WTC11 (cell line): ENCODE measurements at places on chromosomes 12 and 14. TPM values are rescaled to one million over a fixed set of nuclear protein-coding genes. Genes with fewer than 3 reads are reported as not detected.

The AMN gene
- total RNA-seq, result 2.4 to 3.0 TPM (median 2.8 TPM) in 3 replicates

GRCh38 chr14:61565836-61566536 lies 129.3 kb upstream of the HIF1A start:
- DNase-seq, result no peak

GRCh38 chr12:106239241-106239950 lies 8.4 kb downstream of the CKAP4 start:
- DNase-seq, result no peak

DNA sequence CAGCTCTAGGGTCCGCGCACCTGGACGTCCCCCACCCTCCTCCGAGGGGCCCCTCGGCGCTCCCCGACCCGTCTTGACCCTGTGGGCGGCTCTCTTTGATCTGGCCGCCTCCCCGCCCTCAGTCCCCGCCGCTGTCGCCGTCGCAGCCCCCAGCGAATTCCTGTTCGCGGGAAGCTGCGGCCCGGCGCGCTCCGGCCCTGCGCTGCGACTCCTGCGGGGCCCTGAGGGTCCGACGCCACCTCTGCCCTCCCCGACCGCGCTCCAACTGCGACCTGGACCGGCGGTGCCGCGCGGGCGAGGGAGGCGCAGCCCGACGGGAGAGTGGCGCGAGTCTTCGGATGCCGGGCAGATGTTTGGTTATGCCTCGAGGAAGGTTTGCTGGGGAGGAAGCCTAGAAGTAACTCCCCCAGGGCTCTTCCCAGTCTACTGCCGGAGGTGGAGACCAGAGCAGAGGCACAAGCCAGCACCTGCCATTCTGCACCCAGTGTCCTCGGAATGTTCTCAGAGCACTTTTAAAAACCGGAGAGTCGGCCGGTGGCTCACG lies 440 bp upstream of the ISM2 start:
- DNase-seq, result peak; percentile 54

- DNase-seq, result no peak
Observed at GRCh38 chr12:46374711-46375110, 2.1 kb upstream of the SLC38A2 start.

The RASSF8 gene
- total RNA-seq, result 40.2 to 48.6 TPM (median 42.3 TPM) in 3 replicates

The GPR137C gene
- total RNA-seq, result 2.7 to 4.1 TPM (median 4.0 TPM) in 3 replicates

The CLEC4D gene
- total RNA-seq, result 0.09 to 0.16 TPM in 2 of 3 replicates, not detected in the other

- no peak for DNase-seq
Observed at GRCh38 chr14:27305441-27305945, 707.7 kb upstream of the NOVA1 start.

The MEG3 gene
- total RNA-seq, result 338 to 534 TPM (median 517 TPM) in 3 replicates

GRCh38 chr14:63510538-63510937 lies 32.6 kb downstream of the PPP2R5E start:
- no peak for DNase-seq

The SRRM4 gene
- 0.78 to 0.96 TPM (median 0.96 TPM) in 3 replicates for total RNA-seq

The ZBTB42 gene
- 5.4 to 6.4 TPM (median 5.5 TPM) in 3 replicates for total RNA-seq

- no peak for DNase-seq
Observed at GRCh38 chr14:61761557-61761956, 663 bp upstream of the SNAPC1 start.

DNA sequence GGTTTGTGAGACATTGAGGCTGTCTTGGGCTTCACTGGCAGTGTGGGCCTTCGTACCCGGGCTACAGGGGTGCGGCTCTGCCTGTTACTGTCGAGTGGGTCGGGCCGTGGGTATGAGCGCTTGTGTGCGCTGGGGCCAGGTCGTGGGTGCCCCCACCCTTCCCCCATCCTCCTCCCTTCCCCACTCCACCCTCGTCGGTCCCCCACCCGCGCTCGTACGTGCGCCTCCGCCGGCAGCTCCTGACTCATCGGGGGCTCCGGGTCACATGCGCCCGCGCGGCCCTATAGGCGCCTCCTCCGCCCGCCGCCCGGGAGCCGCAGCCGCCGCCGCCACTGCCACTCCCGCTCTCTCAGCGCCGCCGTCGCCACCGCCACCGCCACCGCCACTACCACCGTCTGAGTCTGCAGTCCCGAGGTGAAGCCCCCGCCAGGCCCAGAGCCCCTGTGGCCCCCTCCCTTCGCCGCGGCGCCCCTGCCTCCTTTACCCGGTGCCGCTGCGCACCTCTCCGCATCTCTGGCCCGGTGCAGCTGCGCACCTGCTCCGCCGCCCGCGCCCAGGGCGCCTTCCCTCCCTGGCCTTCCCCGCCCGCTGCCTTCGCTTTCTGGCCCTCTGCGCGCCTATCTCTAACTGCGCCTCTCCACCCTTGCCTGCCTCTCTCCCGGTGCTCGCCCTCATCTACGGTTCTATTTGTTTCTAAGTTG lies at the start of gene ENO2:
Gene ENO2, plus strand, starts transcription at position 335 of the 701 bp plus-strand sequence. CDS start 1,253 bp downstream, outside the sequence.
- peak; percentile 63 for DNase-seq

DNA sequence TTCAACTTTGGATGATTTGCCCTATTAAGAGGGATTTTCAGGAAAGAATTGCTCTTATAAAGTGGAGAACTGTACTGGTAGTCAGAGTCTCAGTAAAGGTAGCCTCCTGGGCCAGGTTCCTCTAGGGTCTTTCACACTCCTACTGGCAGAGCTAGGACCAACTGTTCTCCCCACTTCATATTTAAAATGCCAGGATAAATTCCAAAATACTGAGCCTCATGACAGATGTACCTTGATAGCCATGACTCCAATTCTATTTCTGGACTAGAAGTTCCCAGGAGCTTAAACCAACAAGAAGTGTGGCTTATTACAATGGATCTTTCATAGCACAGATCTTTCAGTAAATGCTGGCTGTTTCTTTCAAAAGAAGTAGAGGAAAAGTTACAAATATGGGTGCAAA lies 126.5 kb downstream of the C12orf75 start:
- no peak for DNase-seq

DNA sequence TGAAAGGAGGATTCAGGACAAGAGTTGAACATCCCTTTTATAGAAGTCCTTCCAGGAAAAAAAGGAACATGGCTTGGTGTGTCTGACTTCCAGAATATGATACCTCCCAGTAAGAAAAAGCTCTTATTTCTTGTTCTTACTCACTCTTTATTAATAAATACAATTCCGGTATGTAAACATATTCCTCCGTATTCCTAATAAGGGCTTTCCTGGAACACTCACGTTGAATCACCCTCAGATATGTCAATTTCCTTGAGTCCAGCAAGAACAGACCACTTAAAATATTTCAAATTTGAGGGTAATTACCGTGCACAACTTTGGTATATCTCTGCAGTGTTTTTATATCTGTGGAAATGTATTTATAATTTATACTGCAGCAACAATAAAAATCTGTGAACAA lies 385.6 kb downstream of the SYT1 start:
- DNase-seq, result no peak

The CCNT1 gene
- total RNA-seq, result 34.3 to 42.0 TPM (median 41.8 TPM) in 3 replicates

DNA sequence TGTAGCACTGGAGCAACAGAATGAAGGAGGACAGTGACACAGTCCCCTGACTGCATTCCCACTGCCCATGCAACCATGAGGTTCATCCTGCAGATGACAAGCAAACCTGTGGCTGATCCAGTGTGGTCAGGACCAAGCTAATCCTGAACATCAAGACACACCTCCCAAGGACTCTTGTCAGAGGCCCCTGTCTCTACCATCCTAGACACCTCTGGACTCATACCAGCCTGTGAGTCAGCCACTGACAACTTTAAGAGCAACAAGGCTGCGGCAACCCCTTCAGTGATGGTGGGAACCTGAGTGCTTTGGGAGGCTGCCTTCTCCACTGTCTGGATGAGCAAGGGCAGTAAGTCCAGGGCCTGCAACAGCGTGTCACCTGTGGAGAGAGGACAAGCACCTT lies 24.6 kb downstream of the GCN1 start:
- no peak for DNase-seq

DNA sequence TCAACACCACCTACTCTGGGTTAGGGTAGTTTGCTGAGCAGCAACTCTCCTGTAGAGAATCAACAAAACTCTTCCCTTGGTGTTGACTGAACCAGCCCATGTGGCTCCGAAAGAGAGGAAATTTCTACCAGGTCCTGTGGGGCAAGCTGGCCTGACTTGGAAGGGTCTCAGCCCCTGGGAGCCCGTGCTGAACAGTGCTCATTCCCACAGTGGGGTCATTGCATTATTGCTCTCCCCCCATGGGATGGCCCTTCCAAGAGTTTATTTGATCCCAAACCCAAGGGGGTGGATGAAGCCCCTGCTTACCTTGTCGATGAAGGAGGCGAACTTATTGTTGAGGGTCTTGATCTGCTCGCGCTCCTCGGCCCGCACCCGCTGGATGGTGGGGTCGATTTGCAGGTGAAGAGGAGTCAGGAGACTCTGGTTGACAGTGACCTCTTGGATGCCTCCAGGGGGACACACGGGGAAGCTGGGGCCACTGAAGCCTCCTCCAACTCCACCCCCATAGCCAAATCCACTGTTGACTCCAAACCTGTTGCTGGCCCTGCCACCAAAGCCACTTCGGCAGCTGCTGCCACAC lies 580 bp downstream of the KRT75 start:
- DNase-seq, result no peak

GRCh38 chr12:23585156-23585781 lies 364.2 kb downstream of the SOX5 start:
- DNase-seq, result no peak

DNA sequence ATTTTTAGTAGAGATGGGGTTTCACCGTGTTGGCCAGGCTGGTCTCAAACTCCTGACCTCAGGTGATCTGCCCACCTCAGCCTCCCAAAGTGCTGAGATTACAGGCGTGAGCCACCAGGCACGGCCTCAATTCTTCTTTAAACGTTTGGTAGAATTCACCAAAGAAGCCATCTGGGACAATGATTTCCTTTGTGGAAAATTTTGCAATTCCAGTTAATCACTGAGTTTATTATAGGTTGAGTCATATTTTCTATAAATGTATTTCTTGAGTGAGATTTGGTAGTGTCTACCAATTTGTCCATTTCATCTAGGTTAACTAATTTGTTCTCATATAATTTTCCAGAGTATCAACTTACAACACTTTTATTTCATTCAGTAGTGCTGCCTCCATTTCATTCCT lies 683.9 kb upstream of the TMEM132C start:
- DNase-seq, result no peak

- no peak for DNase-seq
Observed at GRCh38 chr12:130982565-130983225, 29.0 kb downstream of the ADGRD1 start.

- DNase-seq, result no peak
Observed at GRCh38 chr12:53093777-53094393, 3.6 kb upstream of the IGFBP6 start.

DNA sequence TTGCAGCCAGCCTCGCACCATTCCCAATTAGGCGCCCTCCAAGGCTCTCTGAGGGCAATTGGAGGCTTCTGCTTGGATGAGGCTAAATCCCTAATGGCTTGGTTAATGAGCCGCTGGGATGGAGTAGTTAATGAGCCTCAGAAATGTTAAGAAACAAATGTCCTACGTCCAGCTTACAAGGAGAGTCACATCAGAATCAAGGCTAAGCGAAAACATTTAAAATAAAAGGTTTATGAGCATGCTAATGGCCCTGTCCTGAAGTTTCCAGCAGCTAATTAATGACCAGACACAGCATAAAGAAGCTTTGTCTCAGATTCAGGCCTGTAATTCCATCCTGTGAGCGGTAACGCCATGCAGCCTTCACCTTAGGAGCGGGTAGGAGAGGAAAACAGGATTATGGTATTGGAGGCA lies 200.7 kb upstream of the BCL2L14 start:
- DNase-seq, result no peak

The DIO3 gene
- 0.52 to 0.80 TPM (median 0.64 TPM) in 3 replicates for total RNA-seq

- no peak for DNase-seq
Observed at GRCh38 chr14:94138251-94138650, 8.8 kb upstream of the IFI27L2 start.

- no peak for DNase-seq
Observed at GRCh38 chr14:23185063-23185462, 1.6 kb upstream of the SLC7A8 start.

The MBD6 gene
- total RNA-seq, result 46.3 to 59.4 TPM (median 56.2 TPM) in 3 replicates

The MMP17 gene
- 58.8 to 67.1 TPM (median 62.1 TPM) in 3 replicates for total RNA-seq

DNA sequence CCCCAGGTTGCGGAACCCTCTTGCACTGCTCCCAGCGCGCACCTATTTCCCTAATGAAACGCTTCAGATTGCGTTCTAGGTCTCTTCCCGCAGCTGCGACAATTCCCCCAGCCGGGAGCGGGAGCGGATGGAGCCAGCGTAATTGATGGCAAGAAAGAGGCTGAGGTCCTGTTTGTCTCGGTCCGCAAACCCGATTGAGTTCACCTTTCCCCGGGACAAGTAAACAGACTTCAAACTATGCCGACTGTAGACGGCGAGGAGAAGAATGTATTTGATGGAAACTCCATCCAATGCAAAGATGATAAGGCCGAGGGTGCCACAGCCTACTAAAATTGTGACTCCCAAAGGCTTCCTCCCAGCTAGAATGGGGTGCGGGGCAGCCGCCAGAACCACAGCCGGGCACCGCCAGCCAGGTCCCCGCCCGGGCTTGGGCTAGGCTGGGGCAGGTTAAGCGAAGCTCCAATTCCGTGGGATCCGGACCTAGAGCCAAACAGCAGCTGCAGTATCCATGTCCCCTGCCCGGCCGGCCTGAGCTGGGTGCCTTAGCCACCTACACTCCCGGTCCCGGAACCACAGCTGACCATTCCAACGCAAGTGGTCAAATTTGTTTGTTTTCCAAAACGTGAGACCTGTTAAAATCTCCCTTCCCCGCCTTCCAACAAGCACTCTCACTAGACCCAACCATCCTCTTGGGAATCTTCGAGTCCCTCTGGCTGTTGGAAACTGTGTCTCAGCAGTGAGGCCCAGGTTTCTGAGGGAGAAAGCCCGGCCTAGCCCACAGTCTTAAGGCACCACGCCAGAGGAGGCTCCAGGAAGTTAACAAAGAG lies 5.5 kb downstream of the NKX2-1 start:
- peak; percentile 49 for DNase-seq

GRCh38 chr12:104519190-104520019 lies 62.7 kb downstream of the CHST11 start:
- DNase-seq, result no peak

- no peak for DNase-seq
Observed at GRCh38 chr12:56031987-56032386, 9.7 kb upstream of the RPS26 start.

The TEX22 gene
- total RNA-seq, result 0.55 to 2.2 TPM (median 0.87 TPM) in 3 replicates

The FAM222A gene
- 1.3 to 1.6 TPM (median 1.6 TPM) in 3 replicates for total RNA-seq

DNA sequence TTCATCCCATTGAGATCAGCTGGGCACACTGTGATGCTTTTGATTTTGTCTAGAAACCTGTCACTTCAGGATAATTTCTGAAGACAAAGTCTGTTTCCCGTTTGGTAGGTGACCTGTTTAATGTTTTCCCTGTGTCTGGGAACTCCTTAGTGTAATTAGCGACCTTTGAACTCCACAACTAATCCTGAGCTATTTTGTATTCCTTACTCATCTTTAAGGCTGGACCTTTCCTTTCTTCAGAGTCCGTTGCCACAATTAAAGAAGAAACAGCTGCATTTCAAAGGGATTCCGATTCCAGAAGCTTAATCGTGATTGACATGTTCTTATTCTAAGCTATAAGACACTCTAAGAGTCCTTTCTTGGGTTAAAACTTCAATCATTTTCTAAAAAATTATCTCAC lies 22.0 kb downstream of the AP5M1 start:
- DNase-seq, result no peak

DNA sequence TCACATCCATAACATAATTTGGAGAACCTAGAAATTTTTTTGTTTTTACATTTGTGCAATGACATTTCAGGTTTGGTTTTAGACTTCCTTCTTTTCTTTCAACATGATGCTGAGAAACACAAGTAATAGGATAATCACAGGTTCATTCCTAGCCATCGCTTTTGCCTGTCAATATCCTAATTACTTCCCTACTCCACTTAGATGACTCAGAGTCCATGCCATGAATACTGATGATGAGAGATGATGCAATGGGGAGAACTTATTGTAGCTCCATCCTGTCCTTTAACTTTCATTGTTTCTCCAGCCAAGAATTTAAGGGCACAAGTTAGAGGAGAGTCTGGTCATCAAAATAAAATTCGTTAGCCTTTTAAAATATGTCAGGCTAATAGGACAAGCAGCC lies 101.3 kb downstream of the PTPRO start:
- DNase-seq, result no peak
